ENCODE measurements at places on chromosomes 12 and 14.
A peak's percentile ranks its signal among the peaks of the same experiment; 100 is the strongest.

DNA sequence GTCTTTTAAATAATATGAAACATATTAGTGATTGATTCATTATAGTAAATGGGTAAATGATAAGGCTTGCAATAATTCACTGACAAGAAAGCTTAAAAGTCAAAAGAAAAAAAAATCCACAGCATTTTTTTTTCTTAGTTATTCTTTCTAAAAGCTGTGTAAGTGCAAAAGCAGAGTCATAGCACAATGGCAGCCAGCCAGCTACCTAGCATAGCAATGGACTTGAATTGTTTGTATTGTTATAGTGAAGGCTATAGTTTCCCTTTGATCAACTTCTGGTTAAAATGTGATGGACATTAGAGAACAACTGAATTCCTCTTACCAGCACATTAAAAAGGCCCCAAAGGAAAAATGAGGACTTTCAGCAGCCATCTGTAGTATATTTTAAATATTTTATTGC, 232.1 kb downstream of the NAV3 start:
- DNase-seq = peak; percentile 28

- DNase-seq = no peak
Observed at GRCh38 chr12:110304061-110304551, 23.1 kb downstream of the ATP2A2 start.

DNA sequence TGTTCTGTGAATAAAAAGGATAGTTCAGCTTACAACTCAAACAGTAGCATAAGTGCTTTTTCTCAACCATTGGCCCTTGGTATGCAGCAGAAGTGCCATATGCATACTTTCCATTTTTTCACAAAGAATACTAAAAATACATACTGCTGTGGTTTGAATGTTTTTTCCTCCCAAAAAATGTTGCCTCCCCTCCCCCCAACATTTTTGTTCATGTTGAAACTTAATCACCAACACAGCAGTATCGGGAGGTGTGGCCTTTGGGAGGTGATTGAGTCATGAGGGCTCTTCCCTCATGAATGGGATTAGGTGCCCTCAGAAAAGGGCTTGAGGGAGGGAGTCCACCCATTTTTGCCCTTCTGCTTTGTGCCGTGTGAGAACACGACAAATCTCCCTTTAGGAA, 198.6 kb downstream of the ESR2 start:
- DNase-seq = peak; percentile 77

GRCh38 chr14:101151226-101151926, 247.9 kb upstream of the RTL1 start:
- DNase-seq = no peak

DNA sequence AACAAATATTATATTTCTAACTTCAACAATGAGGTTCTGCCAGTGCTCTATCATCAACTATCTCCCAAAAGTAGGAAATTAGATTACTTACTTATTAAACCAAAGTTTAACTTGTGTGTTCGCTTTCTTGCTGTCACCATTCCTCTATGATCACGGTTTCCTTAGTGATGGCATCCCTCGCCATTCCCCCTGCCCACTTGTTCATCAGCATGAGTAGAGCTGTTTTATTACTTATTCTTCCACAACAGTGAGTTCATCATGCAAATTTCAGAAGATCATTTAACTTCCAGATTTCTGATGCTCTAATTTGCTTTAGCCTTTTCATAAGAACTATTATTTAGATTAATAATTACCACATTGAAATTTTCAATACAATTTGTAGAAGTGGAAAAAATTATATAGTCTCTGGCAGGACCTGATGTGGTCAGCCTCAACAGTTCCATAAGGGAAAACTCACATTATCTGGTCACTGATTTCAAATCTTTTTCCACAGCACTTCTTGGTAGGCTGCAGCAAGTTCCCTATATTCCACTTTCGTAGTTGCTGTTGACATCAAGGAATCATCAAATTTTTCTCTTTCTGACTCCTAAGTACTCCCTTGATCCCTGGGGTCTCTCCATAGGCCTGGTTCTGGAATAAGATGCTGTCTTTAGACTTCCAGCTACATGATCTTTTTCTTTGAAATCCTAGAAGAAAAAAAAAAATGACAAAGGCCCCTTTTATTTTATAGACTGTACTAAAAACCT, 174.6 kb downstream of the RASSF9 start:
- no peak for DNase-seq

- DNase-seq = no peak
Observed at GRCh38 chr12:51896236-51896635, 8.3 kb downstream of the ANKRD33 start.

DNA sequence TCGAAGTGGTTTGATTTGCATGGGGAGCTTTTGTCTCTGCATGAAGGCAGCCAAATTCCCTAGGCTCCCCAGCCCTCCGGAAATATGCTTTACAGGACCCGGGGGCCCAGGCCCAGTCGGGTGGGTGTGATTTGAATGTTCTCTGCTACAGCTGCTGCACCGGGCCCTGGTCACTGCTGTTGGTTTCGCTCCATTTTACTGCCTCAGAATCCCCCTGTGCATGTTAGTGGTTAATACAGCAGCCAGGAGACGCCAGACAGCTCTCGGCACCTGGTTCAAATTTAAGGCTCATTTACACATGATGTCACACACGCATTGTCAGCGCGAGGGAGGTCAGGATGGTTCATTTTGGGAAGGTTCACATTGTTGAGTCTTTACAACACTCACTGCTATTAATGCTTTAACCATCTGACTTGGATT, 99.6 kb downstream of the SLC38A6 start:
- DNase-seq = peak; percentile 99

GRCh38 chr12:30700216-30700900, 4.7 kb upstream of the IPO8 start:
- no peak for DNase-seq

DNA sequence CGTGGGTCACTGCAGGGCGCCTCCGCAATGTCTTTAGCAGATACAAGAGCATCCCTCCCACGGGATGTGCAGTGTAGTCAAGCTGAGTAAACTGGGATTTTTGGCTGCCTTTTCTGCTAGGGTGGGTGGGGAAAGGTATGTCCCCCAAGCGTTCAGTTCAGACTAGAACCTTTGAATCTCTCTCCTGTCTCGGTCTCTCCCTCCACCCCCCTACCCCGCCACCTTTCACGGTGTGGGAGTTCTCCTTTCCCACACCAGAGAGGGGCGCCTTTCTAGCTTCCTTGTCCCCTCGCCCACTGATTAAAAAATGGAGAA, 525 bp upstream of the FAR2 start:
- DNase-seq = no peak

- no peak for DNase-seq
Observed at GRCh38 chr12:47801170-47801903, 18.4 kb downstream of the HDAC7 start.

DNA sequence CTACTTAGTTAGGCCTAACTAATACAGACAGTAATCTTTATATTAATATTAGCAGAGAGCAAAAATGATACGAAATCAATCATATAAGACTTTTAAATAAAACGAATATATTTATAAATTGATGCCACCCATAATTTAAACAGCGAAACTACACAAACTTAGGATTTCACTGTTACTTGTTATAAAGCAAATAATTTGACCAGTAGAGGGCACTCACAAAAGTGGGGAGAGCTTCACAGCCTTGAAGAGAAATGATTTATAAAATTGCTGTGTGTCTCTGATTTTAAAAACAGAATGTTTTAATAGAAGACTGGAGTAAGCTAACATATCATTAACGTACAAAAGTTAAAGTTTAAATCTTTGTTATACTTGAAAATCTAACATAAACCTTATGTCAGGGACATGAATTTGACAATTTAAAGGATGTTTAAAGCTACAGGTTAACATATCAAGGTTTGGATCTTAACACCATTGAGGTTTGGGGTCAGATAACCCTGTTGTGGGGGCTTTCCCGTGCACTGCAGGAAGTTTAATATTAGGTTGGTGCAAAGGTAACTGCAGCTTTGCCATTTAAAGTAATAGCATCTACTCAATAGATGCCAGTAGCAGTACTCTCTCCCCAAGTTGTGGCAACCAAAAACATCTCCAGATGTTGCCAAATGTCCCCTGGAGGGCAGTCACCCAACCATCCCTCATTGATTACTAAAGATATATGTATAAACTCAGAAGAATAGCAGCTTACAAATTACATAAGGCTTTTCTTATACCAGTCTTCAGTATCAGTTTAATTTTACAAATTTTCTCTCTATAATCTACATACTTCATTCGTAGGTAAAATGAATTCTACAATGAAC, 9.3 kb downstream of the KRAS start:
- DNase-seq = peak; percentile 13

DNA sequence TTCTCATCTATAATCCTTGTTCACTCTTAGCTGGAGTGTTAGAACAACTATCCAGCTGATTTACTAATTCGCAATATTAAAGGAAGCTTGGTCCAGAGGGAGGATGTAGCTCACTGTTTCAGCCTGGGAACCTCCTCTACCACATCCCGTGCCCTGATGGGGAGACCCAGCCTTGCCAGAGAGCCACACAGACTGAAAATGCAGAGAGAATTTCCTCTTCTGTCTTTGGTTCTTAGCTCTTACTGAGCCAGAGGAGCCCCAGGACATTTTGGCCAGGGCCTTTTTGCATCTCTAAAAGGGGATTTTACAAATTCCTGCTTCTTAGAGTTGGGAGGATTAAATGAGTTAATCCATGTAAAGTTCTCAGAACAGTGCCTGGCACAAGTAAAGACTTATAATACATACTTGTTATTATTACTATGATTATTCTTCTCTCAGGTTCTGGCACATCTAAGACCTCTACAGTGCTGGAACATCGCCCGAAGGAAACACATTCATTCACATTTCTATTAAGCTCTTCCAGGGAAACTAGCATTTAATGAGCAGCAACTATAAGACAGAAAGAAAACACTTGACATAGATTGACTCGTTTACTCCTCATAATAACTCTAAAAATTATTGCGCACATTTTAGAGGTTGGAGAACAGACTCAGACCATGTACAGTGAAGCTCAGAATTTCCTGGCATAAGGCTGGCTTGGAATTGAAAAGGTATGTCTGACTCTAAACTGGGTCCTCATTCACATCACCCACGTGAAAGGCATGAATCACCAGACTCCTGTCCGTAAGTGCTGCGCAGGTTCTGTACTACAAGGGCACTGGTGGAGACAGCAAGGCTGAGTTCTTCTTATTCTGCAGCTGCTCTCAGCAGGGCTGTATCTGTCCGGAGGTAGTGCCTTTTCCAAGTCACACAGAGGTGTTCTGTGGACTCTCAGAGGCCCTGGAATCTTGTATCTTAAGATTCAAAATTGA, 27.8 kb upstream of the AEBP2 start:
- DNase-seq = no peak

DNA sequence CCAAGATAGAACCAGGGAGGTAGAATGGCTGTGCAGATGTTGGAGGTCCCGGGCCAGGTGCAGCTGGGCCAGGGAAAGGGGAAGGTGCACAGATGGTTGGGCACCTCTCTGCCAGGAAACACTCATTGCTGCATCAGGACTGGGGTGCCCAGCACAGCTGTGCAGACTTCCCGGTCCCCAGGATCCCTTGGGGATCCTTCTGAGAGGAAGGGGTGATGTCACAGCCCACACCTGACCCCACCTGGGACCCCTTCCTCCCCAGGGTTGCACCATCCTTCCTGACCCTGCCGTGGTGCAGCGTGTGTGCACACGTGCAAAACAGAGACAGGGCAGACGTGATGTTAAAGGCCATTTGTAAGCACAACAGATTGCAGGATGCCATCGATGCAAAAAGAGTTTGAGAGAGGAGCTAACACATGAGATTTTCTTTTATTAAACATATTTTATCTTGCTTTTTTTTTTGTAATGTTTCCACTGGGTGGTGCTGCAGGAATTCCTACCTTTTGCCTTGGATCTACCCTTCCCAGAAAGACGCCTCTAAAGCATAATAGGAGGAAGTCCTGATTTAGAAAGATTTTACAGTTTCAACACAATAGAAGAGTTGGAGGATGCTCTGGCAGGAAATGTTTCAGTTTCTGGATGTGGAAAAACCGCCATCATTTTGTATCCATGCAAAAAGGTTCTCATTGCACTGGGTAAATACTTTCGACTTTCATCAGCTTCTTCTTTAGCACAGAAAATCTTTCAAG, 14.8 kb downstream of the ELK3 start:
- no peak for DNase-seq

- DNase-seq = no peak
Observed at GRCh38 chr14:64722842-64723447, 18.7 kb downstream of the PLEKHG3 start.

DNA sequence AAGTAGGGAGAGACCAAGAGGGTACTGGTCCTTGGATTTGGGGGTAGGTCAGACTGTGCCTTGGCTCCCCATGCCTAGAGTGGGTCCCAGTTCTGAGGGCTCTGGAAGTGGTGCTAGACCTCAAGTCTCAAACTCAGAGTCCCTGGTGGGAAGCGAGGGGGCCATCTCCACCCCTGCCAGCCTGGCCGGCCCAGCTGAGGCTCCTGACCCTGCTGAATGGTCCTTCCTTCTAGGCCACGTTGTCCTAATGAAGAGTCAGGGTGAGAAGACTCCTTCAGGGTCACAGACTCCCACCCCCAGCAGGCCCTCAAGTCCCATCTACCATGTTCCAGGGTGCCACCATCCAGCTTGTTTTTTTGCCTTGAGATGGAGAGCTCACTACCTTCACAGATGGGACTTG, 12.9 kb downstream of the SERPINA6 start:
- DNase-seq = no peak

DNA sequence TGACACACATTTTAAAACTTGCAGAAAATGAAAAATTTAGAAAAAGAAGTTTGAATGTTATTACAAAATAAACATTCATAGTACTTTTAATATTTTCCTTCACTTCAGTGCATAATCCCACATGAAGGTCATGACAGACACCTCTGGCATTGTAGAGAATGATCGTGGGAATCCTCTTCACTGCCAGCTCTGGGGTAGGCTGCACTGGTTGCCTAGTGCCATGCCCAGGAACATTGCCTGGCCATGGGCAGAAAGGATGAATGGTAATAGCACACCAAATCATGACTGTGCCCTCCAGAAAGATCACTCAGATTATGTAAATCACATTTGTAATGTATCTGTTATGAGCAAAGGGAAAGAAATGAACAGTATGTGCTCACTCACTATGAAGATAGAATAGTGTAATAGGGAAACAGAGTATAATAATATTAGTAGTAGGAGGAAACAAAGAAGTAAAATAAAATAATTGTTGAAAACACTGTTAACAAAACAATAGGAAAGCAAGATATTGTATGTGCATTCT, 161.6 kb downstream of the PLCZ1 start:
- no peak for DNase-seq

DNA sequence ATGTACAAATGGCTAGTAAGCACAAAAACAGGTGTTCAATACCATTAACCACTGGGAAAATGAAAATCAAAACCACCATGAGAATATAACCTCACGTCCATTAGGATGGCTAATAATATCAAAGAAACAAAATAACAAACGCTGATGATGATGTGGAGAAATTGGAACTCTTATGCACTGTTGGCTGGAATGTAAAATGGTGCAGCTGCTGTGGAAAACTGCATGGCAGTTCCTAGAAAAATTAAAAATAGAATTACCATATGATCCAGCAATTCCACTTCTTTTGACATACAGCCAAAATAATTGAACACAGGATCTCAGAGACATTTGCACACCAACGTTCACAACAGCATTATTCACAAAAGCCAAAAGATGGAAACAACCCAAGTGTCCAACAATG, 51.5 kb downstream of the TMPRSS12 start:
- DNase-seq = no peak
